ENCODE measurements at places on chromosomes 7 and 10. TPM values are rescaled to one million over a fixed set of nuclear protein-coding genes. Genes with fewer than 3 reads are reported as not detected.
A peak's percentile ranks its signal among the peaks of the same experiment; 100 is the strongest.

DNA sequence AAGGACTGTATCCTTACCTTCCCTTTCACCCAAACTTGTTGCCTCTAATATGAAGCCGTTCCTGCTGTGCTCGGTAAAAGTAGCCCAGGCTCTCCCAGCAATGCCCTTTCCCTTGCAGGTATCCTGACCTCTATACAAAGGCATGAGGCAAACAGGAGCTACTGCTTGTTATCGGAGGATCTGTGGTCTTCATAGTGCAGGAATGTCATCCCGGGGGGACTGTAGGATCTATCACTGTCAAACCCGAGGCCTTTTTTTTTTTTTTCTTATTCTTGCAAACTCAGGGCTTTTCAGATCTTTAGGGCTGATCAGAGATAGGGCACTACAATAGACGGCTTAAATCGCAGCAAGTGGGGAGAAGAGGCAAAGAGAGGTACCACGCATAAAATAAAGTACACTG, 1206.6 kb downstream of the TYW1 start:
- no peak overlapping the region for H3K27ac ChIP-seq
- no peaks in the 10 kb centered on the region for H3K36me3 ChIP-seq
- no peaks in the 10 kb centered on the region for H3K27me3 ChIP-seq
- no peak overlapping the region for H3K4me3 ChIP-seq

GRCh38 chr10:36141856-36142560, 499.9 kb upstream of the FZD8 start:
- no peaks in the 10 kb centered on the region for H3K4me1 ChIP-seq
- no peak overlapping the region for H3K4me3 ChIP-seq
- no peaks in the 10 kb centered on the region for H3K27me3 ChIP-seq
- no peak overlapping the region for H3K27ac ChIP-seq
- no peaks in the 10 kb centered on the region for H3K36me3 ChIP-seq

DNA sequence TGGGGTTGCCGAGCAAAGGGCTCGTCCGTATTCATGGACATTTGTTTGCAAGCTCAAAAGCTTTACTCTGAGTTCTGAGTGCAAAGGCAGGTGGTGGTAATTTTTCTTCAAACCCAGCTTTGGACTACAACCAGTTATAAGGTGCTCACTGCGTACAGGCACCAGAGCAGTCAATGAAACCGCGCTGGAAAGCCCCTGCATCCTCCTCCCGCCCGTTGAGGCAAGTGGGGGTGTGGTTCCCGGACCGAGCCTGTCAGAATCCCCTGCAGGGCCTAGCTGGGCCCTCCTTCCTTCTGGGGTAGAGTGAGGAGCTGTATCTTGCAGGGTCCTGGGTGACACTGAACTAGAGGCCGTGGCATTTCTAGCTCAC, 22.3 kb downstream of the AMZ1 start:
- no peak overlapping the region for H3K4me3 ChIP-seq
- H3K27ac ChIP-seq, result no peak overlapping the region
- DNase-seq, result no peak
- H3K36me3 ChIP-seq, result no peaks in the 10 kb centered on the region
- H3K4me1 ChIP-seq, result no peaks in the 10 kb centered on the region
- no peaks in the 10 kb centered on the region for H3K27me3 ChIP-seq

DNA sequence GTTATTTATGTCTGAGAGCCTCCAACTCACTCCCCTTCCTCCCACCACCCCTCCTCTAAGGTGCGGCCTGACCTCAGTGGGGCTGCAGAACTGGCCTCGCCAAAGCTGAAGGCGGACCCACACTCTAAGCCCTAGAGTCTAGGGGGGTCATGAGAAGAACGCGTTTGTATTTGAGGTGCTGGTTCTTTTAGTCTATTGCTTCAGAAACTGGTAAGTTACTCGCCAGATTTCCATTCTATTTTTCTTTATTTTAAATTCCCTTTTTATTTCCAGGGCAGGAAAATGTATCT, 357.5 kb downstream of the DNAJB6 start:
- no peaks in the 10 kb centered on the region for H3K36me3 ChIP-seq
- no peak overlapping the region for H3K27ac ChIP-seq
- H3K27me3 ChIP-seq, result no peaks in the 10 kb centered on the region
- DNase-seq, result no peak
- no peak overlapping the region for H3K4me3 ChIP-seq

DNA sequence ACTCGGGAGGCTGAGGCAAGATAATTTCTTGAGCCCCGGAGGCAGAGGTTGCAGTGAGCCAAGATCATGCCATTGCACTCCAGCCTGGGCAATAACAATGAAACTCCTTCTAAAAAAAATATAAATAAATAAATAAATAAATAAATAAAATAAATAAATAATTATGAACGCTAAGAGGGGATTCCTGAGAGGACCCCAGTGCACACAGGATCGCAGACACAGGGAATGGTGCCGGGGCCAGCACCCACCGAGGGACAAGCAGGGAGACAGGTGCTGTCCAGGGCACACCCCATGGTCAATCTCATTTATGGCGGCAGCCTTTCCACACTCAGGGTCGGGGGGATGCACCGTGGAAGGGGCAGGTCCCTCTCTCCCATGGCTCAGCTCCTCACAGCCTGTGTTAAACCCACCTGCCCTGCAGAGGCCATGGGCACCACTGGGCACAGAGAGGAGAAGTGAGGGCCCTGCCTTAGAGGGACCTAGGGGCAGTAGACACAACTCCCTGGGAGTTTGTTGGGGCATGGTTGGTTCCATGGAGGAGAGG, 2.2 kb upstream of the RAMP3 start:
- no peak for DNase-seq
- no peak overlapping the region for H3K27ac ChIP-seq
- H3K4me1 ChIP-seq, result no peaks in the 10 kb centered on the region
- no peak overlapping the region for H3K4me3 ChIP-seq
- H3K27me3 ChIP-seq, result no peaks in the 10 kb centered on the region
- H3K36me3 ChIP-seq, result no peaks in the 10 kb centered on the region

- H3K27ac ChIP-seq, result peak overlapping the region; percentile 84
- peaks cover 74% of the 10 kb centered on the region for H3K4me1 ChIP-seq
Measured at GRCh38 chr10:3805201-3805790, 20.3 kb upstream of the KLF6 start.

- no peak overlapping the region for H3K4me3 ChIP-seq
- no peaks in the 10 kb centered on the region for H3K36me3 ChIP-seq
- H3K27me3 ChIP-seq, result no peaks in the 10 kb centered on the region
- no peaks in the 10 kb centered on the region for H3K4me1 ChIP-seq
- no peak for DNase-seq
Measured at GRCh38 chr7:102914585-102914984, 1.8 kb downstream of the LRRC17 start.

DNA sequence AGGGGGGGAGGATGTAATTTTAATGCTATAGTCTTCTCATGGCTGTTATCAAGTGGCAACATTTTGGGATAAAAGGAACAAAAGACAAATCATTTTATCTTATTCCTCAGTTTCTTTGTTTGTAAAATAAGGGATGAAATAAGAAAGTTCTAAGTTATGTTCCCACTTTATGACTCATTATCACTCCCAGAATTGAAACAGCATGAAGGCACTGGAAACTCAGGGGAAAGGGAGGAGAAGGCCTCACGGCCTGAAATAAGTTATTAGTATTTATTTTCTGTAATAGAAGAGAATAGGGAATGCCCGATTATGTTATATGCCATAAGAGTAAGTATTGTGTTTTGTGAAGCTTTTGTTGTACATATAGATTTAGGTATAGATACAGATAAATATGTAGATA, 85.0 kb upstream of the NAMPT start:
- DNase-seq, result no peak
- H3K36me3 ChIP-seq, result no peaks in the 10 kb centered on the region
- no peaks in the 10 kb centered on the region for H3K27me3 ChIP-seq
- peaks cover 9% of the 10 kb centered on the region for H3K4me1 ChIP-seq
- no peak overlapping the region for H3K27ac ChIP-seq
- no peak overlapping the region for H3K4me3 ChIP-seq

FGL2 gene
- not detected for total RNA-seq

MYO1G gene
- 0.36 TPM for total RNA-seq

DYDC1 gene
- not detected for total RNA-seq

C10orf62 gene
- not detected for total RNA-seq

GNGT1 gene
- 0.54 TPM for total RNA-seq
